ENCODE measurements at places on chromosomes 4 and X.

GRCh38 chrX:9562851-9563250 lies 98.0 kb downstream of the TBL1X start:
- DNase-seq: no peak

- peak; percentile 24 for DNase-seq
These were observed 52.0 kb upstream of the CCDC160 start for GRCh38 chrX:134184936-134185335.

GRCh38 chr4:26529479-26529878 lies 39.2 kb upstream of the CCKAR start:
- DNase-seq: no peak

DNA sequence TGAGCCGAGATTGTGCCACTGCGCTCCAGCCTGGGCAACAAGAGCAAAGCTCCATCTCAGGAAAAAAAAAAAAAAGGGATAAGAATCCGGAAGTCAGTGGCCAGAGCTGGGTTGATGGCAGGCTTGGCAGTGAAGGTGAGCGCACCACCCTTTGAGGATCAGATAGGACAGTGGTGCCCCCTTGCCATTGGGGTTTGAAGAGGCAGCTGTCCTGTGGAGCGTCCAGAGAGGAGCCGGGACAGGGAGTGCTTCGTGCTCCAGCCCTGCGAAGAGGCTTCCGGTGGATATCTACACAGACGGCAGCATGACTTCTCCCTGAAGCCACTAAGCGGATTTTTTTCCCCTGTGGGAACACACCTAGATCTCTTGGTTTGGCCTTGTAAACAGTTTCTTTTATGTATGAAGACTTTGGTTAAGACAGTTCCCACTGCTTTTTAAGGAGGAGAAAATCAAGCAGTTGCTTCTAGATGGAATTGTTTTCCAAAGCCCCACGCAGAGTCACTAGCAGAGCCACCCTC lies 6.5 kb downstream of the TBC1D14 start:
- no peak for DNase-seq

DNA sequence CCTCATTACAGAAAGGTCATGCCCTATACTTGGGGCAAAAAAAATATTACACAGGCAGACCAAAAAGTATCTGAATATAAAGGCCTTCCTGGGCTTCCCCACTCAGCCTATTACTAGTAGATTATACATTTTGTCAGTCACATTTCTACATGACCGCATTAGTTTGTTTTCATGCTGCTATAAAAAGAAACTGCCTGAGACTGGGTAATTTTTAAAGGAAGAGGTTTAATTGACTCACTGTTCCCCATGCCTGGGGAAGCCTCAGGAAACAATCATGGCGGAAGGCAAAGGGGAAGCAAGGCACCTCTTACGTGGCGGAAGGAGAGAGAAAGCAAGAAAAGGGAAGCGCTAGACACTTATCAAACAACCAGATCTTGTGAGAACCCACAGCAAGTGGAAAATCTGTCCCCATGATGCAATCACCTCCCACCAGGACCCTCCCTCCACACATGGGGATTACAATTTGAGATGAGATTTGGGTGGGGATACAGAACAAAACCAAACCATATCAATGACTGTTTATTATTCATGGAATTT lies 1312.0 kb downstream of the PCDH7 start:
- DNase-seq: peak; percentile 92

DNA sequence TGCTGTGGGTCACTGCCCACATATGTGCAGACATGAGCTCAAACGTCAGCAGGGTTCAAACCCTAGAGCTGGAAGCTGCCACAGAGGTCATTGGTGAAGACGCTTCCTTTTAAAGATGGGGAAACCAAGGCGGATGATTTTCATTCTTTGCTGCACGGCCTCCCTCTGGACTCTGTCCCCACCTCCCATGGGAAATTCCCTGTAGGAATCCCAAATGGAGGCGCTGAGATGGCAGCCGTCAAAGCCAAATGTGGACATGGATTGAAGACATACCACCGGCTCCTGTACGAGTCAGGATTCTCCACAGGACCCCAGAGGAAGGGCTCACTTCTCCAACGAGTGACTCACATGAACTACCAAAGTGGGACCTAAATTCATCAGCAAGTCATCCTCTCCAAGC lies 286.4 kb downstream of the CRLF2 start:
- DNase-seq: no peak

DNA sequence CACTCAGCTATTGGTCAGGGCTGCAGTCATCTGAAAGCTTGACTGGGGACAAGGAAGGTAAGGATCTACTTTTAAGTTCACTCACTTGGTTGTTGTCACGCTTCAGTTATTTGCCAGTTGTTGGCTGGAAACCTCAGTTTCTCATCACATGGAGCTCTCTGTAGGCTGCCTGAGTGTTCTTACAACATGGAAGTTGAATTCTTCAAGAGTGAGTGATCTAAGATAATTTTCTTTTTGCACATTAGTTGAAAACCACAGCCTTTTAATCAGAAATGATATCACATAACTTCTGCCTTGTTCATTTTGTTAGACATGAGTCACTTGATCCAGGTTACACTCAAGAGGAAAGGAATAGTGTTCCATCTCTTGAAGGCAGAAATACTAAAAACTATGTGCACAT lies 552.7 kb downstream of the RAPGEF2 start:
- no peak for DNase-seq

- no peak for DNase-seq
These were observed 2086.8 kb downstream of the ARAP2 start for GRCh38 chr4:34157547-34157946.

DNA sequence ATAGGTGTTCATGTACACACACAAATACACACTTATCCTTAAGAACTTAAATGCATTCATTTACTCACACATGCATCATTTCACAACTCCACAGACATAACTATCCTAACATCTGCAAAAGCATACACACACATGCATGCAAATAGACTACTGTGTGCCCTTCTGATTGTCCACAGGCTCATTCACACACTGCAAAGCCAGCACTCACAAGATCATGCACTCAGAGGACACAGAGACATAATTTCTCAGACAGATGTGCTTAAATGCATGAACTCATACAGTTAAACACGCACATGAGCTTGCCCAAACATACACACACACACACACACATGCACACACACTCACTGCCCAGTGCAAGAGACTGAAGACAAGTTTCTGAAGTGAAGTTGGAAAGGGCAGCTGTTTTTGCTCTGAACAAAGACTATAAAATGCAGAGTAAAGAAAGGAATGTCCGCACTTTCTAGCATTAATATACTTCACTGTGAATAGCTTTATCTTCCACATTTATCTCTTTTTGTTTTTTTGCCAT lies 1018.0 kb upstream of the HS3ST1 start:
- DNase-seq: no peak

DNA sequence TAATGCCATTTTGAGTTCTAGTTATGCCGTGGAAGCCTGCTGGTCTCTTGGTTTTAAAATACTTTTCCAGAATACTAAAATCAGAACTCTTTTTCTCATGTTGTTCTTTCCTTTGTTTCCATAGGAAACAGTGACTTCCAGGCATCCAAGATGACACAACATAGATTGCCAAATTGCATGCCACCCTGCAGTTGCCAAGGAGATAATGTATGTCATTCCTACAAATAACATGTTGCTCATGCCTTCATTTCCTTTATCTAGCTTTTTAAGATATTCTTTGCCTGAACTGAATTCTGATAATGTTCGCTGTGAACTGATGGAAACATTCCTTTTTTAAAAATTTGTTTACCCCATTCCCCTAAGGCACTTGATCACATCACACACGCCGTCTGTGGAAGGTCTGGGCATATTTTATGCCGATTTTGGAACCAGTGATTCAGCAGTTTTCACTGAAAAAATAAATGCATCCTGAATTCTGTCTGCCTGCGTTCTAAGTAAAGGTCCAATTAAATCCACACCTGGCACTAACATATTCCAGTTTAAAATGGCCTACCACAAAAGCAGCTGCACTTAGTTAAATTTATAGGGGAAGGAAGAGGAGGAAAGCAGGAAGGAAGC lies 38.0 kb upstream of the COX7B2 start:
- no peak for DNase-seq

- DNase-seq: no peak
These were observed 1067.7 kb upstream of the PABPC4L start for GRCh38 chr4:135269125-135269890.

- no peak for DNase-seq
These were observed 120.3 kb upstream of the KLHL4 start for GRCh38 chrX:87397103-87397886.

DNA sequence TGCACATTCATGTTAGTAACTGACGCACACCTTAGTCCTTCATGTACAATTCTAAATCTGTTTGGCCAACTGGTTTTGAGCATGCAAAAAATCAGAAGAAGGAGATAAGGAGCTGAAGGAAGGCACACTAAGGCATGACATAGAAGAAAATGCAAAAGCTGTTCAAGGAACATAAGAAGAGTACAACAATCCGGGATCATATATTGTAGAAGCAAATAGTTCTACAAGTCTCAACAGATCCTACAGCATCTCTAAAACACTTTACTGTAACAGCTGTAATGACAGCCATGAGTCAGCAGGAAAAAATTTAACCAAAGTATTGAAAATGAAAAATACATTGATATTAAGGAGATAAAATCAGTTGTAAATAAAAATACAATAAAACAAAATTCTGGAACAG lies 57.7 kb downstream of the KLHL13 start:
- no peak for DNase-seq

- DNase-seq: no peak
These were observed 436.2 kb downstream of the TLL1 start for GRCh38 chr4:166309286-166309685.

DNA sequence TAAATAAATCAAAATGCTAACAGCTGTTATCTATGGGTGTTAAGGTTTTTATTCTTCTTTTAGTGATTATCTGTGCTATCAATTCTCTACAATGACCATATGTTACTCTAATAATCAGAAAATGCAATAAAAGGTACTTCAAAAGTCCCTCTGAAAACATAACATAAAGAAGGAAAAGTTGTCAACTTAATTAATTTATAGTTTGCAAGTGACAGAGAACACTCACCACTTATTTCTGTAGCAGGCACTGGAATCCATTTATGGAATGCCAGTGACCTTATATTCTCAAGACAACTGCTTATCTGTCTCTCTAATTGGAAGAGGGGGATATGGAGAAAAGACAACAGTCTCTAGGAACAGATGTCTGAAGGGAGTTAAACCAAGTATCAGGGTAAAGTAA lies 25.6 kb upstream of the PLS3 start:
- DNase-seq: no peak

DNA sequence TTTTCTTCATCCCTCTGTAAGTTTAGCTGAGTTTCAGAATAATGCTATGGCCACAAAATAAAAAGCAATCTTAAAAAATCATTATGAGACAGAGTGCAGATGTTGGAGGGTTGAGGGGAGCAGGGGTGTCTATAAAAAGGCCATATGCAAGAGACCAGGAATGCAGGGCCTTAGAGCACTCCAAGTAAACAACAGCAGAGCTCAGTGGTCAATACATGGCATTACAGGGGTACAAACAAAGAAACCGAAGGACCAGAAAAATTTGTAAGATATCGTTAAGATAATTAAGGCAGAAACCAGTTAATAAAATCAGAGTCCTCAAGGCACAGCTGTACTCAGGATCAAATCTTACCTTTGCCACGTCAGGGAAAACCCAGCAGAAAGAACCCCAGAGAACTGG lies 28.4 kb upstream of the NDST3 start:
- DNase-seq: no peak

GRCh38 chrX:9211269-9211668 lies 177.3 kb upstream of the FAM9B start:
- DNase-seq: peak; percentile 58

DNA sequence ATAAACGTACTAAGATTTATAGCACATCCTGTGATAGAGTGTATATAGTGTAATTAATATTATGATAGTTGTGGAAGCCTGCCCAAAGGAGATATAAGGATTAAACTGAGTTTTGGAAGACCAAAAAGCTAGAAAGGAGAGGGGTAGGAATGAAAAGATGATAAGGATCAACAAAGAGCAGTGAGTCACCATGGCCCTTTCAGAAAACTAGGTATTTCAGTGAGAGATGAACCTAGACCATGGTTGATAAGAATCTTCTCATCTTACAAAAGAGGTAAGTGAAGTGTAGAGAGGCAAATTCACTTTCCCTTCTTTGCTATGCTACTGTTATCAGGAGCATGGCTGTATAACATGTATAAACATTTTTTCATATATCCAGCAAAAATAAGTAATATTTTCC lies 133.8 kb upstream of the PLAC1 start:
- no peak for DNase-seq

DNA sequence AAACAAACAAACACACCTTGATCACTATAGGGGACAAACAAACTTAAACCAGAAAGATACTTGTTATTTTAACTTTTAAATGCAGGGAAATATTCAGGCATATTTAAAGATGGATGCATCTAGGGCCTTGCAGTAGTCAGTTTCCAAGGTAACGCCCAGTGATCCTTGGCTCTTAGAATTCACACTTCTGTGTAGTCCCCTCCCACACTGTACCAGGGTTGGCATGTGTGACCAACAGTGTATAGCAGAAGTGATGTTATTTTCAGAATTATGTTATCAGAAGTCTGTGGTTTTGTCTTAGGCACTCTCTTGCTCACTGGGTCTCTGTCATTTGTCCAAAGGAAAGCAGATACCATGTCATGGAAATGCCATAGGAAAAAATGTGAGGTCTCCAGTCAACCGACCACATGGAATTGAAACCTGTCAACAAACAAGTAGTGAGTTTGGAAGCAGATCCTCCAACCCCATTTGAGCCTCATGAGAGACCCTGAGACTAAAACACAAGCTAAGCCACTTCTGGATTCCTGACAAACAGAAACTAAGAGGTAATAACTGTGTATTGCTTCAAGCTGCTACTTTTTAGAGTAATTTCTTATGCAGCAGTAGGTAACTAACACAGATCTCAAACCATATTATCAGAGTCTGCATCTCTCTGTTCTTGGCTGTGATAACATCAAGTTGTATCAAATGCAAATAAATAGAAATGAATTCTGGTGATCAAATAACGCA lies 670.3 kb downstream of the KCTD8 start:
- no peak for DNase-seq

GRCh38 chrX:22135994-22136684 lies 104.0 kb downstream of the PHEX start:
- no peak for DNase-seq

- no peak for DNase-seq
These were observed 169.7 kb downstream of the MAB21L2 start for GRCh38 chr4:150751648-150752047.

GRCh38 chr4:101018836-101019235 lies 328.5 kb downstream of the PPP3CA start:
- DNase-seq: peak; percentile 98

GRCh38 chrX:445727-446126 lies 59.0 kb upstream of the PPP2R3B start:
- DNase-seq: no peak
